Stimulated activated CD8-positive, alpha-beta memory T cell treated with anti-CD3 and anti-CD28 coated beads, Interleukin-15, amount 100 ng/mL, for 48 hours (primary cell): ENCODE measurements at places on chromosomes 16 and 17.

DNA sequence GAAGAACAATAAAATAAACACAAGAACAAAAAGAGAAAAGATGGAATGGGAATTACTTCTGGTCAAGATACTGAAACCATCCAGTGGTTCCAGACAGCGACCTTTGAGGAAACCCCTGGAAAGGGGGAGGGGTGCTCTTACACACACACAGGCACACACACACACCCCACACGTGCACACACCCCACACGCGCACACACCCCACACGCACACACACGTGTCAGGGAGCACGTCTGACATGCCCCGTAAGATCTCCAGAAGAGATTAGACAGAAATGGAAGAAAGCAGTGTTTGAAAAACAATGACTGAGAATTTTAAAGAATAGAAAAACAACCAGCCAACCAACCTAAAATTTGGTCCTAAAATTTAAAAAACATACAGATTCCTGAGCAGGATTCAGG is 45.3 kb upstream of the FASN start:
- no peak for DNase-seq

DNA sequence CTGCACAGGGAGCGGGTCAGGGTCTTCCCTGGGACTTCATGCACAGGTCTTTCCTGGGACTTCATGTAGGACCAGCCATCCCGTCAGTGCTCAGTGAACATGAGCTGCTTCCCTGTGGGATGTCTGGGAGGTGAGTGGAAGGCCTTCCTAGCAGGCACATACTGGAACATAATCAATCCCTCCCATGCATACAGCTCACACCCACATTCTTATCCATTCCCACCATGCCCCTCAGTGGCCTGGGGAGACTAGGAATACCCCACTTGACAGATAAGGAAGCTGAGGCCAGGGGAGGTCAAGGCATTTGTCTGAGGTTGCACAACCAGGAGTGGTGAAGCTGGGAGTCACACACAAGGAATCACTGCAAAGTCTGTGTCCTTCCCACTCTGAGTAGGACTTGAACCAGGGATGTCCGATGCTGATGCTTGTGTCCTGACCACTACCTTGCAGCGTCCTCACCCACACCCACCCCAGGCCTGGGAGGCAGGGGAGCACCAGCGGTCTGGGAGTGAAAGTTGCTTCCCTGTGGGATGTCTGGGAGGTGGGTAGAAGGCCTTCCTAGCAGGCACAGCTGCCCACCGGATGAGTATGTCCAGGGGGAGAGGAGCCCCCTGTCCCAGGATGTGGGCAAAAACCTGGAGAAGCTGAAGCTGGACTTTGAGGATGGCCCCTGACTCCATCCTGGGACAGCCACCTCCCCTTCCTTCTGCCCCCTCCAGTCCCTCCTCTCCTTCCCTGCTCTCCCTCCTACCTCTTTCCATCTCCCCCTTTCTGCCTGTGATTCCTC is 1.0 kb upstream of the NLRC5 start:
- no peak for DNase-seq

DNA sequence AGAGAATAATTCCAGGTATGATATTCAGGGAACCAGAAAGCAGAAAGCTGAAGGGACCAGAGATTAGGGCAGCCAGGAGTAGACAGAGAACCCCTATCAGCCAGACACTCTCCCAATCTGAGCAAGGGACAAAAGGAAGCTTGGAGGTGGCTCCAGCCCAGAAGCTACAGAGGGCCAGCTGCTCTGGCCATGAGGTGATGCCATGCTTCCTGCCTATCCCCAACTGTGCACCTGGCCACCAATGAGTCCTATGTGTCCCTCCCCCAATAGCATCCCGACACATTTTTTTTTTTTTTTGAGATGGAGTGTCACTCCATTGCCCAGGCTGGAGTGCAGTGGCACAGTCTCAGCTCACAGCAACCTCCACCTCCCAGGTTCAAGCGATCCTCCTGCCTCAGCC is 30.0 kb downstream of the NSMCE1 start:
- DNase-seq = no peak

DNA sequence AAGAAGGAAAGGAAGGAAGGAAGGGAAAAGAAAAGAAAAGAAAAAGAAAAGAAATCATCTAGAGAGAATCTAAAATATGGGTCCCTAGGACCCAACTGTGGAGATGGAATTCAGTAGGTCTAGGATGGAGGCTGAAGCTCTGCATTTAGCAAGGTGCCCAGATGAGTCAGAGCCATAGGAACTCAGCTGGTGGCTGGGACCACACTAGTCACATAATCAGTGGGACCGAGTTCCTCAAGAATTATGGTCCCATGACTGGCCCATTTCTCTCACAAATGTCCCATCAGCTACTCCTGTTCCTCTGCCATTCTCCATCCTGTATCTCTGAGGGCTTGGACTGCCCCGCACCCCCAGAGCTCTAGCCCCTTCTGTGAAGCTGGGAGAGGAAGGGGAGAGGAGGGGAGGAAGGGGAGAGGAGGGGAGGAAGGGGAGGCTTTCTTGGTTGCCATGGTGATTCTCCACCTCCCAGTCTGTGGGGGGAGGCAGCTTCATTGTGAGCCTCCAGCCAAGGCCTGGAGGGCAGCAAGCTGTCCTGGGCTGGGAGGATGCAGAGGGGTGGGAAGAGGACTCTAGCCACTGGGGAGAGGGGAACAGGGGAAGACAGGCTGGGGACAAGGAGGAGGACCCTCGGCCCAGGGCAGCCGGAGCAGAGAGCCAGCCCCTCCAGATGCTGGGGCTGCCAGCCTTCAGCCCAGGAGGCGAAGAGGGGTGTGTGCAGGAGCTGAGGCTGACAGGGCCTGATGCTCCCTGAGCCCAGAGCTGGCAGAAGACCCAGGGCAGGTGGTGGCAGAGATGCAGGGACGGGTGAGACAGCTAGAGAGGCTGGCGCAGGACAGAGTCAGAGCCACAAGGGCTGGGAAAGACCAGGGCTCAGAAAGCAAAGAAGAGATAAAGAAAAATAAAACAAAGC is 37.8 kb upstream of the LHX1 start:
- DNase-seq = no peak

DNA sequence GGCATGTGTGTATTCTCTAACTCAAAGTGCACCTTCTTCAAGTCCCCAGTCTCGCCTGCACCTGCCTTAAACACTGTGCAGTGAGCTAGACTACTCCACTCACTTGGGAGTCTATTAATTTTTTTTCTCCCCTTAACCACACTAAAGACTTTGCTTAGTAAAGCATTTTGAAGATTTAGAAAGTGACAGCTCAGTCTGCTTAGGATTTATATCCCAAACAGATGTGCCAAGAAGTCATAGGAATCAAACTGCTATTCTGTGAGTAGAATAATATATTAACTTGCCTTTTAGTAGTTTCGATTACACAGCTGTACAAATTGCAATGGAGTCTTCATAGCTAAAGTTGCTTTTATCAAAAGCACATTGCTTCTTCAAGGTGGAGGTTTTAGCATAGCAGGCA is 47.2 kb upstream of the MED13 start:
- DNase-seq = no peak

GRCh38 chr17:45376171-45377005 is 56.3 kb downstream of the ARHGAP27 start:
- no peak for DNase-seq

DNA sequence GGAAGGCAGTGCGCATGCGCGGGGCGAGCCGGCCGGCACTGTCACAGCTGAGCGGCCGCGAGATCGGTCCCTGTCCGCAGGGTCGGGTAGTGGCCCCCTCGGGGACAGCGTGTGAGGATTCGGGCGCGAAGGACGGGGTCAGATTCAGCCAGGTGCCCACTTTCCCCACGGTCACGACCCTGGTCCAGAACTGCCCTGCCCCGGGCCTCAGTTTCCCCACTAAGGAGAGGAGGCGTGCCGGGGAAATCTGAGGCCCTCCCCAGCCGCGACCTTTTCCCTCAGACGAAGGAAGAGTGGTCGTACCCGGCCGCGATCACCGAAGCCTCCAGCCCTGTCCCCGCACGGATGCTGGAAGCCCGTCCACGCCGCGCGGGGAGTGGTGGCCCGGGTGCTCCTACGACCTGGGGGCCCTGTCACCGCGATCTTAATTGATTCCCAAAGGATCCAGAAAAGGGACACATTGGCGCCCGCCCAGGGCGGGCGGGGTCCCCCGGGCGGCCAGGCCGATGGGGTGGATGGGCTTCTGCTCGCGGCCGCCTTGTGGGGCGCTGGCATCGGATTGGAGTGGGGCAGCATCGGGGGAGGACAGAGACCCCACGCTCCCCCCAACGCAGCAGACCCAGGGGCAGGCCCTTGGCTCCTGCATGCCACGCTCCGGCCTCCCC is 57.7 kb downstream of the SRL start:
- no peak for DNase-seq

GRCh38 chr17:39404542-39405378 is 3.3 kb upstream of the FBXL20 start:
- peak; percentile 14 for DNase-seq
